ENCODE measurements at places on chromosomes 7 and 10.

GRCh38 chr7:106372126-106372525 lies 87.3 kb upstream of the NAMPT start:
- DNase-seq, result no peak

DNA sequence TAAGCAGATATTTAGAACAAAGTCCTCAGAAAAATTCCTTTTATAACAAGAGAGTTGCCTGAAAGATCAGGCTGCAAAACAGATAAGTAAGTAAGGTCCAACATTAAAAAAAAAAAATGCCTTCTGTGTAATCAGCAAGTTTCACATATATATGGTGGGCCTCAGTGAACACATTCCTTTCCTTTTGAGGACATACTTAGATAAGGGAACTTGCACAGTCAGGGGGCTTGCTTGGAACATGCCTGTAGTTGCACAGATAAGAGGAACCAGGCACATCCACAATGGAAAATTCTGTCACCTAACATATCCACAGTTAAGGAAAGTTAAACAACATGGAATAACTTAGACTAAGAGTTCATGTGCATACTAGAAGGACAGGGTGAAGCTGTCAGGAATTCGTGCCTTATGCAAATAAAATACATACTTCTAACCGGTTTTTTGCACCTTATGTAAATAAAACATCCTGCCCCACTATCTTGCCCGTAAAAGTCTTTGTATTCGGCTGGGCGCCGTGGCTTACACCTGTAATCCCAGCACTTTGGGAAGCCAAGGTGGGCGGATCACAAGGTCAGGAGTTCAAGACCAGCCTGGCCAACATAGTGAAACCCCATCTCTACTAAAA lies 257.3 kb downstream of the ZNF33B start:
- DNase-seq, result no peak

- DNase-seq, result peak; percentile 93
These were observed 8.1 kb downstream of the PRKRIP1 start for GRCh38 chr7:102404005-102404861.

DNA sequence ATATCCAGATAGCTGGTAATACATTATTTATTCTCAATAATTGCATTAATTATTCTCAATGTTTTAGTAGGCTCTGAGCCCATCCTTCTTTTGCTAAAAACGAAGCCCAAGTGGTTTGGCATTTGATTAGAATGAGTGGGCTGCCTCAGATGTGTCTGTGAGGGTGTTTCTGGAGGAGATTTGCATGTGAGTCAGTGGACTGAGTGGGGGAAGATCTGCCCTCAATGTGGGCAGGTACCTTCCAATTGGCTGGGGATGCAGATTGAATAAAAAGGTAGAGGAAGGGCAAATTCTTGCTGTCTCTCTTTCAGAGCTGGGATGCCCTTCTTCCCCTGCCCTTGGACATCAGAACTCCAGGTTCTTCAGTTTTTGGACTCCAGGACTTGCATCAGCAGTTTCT lies 290.6 kb upstream of the SMIM30 start:
- no peak for DNase-seq

- DNase-seq, result no peak
These were observed 42.7 kb upstream of the ATRNL1 start for GRCh38 chr10:115050375-115051010.

DNA sequence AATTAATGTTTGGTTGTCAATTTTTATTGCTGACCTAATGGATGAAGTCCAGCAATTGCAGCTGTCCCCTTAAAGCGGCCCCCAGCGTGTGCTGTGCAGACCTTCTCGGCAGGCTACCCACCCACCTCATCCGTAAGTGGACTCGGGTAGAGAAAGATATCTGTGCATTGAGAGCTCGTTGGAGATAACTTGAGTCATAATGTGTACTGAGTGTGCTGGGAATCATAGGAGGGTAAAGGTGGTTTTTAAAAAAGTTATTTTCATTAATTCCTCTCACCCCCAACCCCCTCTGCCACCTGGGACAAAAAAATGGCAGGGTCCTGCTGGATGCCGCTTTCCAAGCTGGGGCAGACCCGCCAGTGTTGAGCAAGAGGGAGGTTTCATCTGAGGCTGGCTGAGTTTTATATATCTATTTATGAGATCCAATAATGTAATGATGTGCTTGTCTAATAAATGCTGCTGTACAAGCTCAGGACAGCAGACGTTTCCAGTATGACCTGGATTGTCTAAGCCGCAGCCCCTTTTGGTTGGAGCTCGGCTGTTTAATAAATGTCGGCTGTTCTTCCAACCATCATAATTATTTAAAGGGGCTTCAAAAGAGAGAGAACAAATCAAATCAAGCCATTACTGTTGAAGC lies 119.1 kb downstream of the NKX6-2 start:
- DNase-seq, result no peak

GRCh38 chr10:25294032-25294926 lies 119.5 kb downstream of the GPR158 start:
- DNase-seq, result no peak

DNA sequence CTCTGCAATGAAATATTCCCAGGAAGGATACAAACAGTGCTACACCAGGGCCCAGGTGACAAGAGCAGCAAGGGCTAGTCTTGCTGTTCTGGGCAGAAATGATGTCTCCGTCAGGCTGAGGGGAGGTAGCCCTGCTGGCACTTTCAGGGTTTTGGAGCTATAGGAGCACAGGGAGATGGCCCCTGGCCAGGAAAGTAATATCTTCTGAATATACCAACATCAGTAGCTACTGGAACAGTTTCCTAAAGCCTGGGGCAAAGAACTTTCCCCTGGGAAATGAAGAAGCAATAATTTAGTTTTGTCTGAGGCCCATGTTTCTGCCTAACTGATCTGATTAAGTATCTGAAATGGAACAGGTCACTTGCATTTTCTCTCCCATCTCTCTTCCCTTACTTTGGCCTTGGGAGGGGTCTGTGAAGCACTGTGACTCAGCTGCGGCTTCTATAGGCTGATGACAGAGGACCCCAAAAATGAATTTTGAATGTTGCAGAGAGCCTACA lies 489.1 kb upstream of the PODXL start:
- no peak for DNase-seq

GRCh38 chr7:83415840-83416239 lies 233.1 kb downstream of the SEMA3E start:
- no peak for DNase-seq

GRCh38 chr10:99938563-99938962 lies 71.2 kb downstream of the DNMBP start:
- DNase-seq, result no peak

DNA sequence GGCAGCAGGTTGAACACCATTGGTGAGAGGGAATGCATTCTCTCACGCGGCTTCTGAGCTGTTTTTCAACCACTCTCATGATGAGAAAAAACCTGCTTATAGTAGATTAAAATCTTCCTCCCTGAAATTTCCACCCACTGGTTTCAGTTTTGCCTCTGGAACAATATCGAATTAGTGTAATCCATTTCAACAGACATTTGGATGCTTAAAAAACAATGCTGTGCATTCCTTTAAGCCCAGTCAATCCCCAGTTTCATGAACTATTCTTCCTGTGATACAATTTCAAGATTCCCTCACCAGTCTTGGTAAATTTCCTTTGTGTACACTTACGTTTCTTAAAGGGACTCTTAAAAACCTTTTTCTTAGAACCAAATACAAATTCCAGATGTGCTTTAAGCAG lies 89.6 kb downstream of the ITIH5 start:
- no peak for DNase-seq

DNA sequence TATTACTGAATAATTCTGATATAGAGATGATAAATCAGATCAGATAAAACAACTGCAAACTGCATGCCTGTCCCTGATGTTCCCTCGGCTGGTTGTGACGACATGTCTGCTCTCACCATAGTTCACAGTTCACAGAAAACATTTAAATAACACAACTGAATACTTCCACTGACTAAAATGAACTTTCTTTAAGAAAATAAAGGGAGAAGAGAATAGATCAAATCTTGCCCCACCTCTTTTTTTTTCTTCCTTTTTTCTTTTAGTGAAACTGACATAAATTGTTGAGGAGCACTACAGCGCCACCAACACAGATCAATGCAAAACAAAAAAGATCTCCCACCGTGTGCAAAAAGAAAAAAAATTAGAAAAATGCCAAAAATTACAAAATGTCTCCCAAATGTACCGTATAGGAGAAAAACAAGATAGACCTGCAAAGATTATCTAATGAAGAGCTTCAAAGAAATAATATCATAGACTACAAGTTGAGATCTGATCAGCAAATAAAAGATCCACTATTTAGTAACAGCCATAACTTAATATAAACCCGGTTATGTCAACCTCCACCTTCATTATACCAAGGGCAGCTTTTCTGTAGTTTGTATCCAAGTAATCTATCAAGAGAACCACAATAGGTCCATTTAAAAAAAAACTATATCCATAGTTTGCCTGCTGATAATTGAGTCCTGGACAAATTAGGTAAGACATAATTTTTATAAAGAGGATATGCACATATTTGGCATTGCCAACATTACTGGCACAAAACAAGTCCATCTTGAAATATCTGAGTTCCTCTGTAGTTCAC lies 30.7 kb upstream of the EPC1 start:
- DNase-seq, result peak; percentile 41

- DNase-seq, result no peak
These were observed 67.0 kb upstream of the CAV2 start for GRCh38 chr7:116432527-116432916.

DNA sequence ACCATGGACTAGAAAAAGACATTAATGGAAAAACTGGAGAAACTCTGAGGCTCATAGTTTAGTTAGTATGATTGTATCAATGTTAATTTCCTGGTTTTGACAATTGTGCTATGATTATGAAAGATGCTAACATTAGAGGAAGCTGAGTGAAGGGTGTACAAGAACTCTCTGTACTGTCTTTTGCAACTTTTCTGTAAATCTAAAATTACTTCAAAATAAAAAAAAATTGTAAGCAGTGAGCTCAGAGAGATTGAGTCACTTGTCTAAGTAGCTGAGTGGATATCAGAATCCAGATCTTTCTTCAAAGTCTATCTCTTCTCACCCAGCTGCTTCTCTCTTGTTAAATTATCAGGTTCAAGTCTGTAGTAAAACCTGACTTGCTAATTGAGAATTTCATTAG lies 181.1 kb downstream of the PLCE1 start:
- no peak for DNase-seq

DNA sequence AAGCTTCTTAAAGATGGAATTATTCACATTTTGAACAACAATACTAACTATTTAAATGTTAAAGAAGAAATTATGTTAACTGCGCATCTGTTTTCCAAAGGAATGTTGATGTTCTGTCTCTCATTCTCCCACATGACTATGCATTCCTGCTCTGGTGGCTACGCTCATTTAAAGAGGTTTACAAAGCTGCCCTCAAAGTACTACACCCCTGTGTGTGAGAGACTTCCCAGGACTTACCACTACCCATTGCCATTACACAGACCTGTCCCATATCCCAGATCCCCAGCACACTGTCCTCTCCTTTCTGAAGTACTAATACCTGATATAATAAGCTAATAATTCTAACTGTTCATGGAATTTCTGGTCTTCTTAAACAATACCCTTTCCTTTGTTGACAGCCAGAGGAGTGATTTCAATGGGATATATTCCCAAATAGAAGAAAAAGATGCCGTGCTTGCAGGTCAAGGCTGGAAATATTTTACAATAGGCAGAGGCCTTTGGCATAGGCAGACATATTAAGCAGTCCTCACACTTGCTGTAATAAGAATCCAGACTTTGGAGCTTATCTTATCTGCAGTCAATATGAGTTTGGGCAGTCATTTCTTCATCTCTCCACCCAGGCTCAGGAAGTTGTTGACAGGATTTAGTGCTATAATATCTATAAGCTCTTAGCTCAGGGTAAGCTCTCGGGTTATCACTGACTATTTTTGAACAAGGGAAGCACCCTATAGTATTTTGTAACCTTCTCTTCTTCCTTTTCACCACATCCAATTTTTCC lies 12.2 kb downstream of the LIPF start:
- DNase-seq, result no peak

DNA sequence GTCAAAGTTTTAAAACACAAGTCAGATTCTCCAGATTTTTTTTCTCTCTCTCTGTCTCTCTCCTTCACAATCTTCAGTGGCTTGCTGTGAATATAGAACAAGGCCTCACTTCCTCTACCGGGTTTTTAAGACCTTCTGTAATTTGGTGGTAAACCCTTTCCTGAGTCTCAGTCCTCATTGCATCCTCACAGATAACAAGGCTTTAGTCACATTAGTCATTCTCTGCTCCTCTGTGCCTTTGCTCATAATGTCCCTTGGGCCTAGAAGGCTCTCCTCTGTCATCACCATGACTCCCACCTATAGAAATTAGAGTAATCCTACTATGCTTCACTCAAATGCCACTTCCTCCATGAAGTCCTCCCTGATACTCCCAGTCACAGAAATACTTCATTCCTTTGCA lies 172.7 kb upstream of the HPS1 start:
- no peak for DNase-seq

- no peak for DNase-seq
These were observed 67.2 kb downstream of the COBL start for GRCh38 chr7:51249187-51249945.

- no peak for DNase-seq
These were observed 89.3 kb downstream of the SEC23IP start for GRCh38 chr10:119981826-119982225.

DNA sequence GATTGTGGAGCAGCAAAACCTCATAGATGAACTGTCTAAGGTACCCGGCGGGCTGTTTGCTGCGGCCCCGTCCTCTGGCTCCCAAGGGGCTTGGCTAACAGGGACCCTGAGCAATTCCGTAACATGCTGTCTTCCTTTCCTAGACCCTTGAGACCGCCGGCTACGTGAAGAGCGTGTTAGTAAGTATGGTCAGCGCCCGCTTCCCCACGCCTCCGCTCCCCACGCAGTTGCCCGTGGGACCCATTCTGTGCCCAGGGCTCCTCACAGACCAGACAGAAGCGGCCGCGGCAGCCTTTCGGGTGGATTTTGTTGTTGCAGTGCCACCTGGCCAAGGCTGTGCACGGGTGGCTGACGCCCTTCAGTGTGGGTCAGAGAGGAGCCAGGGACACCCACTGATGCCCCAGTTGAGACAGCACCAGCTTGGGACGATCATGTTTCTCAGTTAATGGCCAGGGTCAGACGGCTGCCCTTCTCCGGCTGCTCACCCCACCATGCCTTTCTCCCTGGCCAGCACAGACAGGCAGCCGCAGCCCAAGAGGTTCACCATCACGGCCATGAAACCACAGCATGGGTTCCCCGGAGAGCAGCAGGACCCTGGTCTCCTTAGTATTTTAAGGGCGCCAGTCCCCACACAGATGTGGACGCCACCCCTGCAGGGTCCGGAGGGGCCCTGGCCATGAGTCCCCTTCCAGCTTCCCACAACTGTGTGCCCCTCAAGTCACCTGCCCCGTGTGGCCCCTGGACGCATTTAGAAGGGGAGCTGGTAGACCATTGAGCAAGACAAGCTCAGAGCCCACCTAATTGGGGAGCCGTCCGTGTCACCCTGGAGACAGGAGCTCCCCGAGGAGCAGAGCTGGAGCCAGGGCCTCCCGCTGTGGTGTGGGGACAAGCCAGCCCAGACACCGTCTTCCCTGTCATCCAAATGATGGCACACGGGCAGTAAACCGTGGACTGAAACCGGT lies 49.4 kb upstream of the DPYSL4 start:
- no peak for DNase-seq

GRCh38 chr10:95616446-95616845 lies 40.1 kb downstream of the ALDH18A1 start:
- no peak for DNase-seq

Data from MM.1S (cell line).